Heart left ventricle (tissue), 16 donors: ENCODE measurements at places on chromosomes 7 and 10. TPM values are rescaled to one million over a fixed set of nuclear protein-coding genes. Genes with fewer than 3 reads are reported as not detected.

The CAMK2B gene
- 117 TPM for total RNA-seq

The SUGCT gene
- 2.9 TPM for total RNA-seq

The TFPI2 gene
- 1.2 TPM for total RNA-seq

The CCL24 gene
- total RNA-seq = not detected

DNA sequence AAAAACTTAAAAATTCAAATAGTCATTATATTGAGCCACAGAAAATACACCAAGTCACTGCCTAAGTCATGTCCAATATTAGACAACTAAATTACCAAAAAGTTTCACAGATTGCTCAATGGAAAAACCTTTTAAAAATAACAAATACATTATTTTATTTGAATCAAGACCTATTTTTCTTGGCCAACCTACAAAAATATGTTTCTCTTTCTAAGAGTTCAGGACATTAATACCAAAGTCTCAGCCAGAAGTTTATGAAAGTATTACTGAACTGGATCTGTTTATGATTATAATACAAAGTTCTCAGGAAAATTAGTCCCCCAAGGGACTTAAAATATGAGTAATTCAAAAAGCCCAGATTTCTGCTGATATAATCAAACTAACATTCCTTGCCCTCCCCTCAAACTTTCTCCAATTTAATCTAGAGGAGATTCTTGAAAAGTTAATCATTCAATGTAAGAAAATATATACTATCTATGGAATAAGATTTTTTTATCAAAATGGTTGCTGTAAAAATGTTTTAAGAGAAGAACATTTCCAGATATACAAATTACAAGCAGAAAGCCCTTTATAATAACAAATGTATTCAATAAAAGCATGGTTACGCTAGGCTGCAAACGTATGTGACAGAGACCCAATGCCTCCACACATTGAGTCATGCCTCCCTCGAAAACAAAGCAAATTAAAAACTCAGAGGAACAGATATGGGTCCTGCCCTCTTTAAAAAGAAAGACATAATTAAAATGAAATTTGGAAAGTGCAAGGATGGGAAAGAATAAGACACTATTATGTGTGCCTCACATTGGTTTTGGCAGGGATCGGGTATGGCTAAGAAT is 381.6 kb downstream of the PARD3 start:
- DNase-seq = no peak

DNA sequence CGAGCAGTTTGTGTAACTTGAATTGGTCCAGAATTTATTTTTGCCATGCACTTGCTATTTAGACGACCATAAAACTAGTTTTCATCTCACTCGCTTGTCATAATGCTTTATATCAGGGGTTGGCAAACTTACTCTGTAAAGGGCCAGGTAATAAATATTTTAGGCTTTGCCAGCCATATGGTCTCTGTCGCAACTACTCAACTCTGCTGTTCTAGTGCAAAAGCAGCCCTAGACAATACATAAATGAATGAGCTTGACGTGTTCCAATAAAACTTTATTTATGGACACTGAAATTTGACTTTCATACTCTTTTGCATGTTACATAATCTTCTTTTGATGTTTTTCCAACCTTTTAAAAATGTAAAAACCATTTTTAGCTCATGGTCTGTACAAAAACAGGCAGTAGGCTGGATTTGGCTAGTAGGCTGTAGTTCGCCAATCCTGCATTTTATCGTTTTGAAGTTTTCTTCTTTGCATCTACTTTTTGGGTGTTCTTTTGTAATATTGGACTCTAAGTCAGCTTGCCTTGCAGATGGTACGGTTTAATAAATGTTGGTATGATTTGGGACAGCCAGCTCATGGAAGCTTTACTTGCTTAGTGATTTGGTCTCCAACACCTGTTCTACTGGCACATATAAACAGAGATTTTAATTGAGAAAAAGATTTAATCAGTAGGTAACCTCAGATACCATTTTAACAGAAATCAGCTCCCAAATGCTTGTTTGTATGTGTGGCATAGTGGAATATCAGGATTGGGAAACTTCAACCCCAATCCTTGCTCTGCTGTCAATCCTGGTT is 25.6 kb downstream of the SND1 start:
- no peak for DNase-seq

DNA sequence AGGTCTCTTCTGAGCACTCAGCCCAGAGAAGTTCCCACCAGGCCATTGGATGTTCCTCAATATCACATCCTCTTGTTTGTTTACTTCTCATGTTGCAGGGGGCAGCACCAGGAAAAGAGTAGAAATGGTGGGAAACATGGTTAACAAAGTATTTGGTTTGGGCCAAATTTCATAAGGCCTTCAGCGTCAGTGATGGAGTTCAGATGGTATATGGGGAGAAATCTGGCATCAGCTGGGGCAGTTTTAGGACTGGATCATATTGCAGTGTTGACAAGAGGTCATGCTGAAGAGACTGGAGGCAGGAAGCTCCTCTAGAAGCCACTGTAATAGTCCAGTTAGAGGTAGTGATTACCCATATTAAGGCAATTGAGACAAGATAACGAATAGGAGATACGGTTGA is 200.0 kb downstream of the WDR11 start:
- DNase-seq = no peak

- DNase-seq = peak; percentile 54
Measured at GRCh38 chr7:28102797-28103196, 77.8 kb downstream of the JAZF1 start.

DNA sequence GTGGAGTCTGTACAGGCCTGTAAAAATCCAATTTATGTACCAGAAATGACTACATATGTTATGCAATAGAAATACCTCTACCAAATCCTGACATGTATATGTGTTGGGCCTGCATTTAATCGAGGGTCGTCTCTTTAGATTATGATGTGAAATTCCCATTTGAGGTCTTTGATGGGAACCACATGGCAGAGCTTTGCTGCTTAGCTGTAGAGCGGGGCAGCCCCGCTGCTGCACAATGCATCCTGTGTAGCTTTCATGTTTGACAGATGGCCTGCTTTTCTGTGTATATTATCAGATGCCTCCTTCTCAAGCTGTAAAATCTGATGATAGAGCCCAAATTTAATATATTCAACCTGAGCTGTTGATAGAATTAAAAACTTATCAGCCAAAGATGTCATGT is 65.8 kb downstream of the RAB18 start:
- DNase-seq = no peak
